ENCODE measurements at places on chromosomes 6 and 20.
A peak's percentile ranks its signal among the peaks of the same experiment; 100 is the strongest.

DNA sequence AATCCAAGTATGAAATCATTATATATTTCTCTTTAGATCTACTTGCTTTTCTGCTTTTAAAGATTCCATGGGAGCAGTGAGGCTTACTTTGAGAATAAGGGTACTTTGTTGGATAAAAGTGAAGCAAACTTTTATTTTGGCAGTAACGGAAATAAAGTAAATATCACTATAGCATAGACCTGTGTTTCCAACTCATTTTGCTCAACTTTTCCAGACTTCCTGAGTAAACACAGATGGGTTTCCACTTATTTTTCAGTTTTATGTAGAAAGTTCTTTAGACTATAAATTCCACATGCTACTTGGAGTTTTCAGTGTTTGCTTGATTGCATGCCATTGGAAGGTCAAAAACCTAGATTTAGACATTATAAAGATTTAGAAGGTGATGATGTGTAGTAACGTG, 6.2 kb downstream of the STX16 start:
- no peak for DNase-seq

GRCh38 chr6:144279484-144280150, 5.5 kb upstream of the UTRN start:
- DNase-seq = no peak

DNA sequence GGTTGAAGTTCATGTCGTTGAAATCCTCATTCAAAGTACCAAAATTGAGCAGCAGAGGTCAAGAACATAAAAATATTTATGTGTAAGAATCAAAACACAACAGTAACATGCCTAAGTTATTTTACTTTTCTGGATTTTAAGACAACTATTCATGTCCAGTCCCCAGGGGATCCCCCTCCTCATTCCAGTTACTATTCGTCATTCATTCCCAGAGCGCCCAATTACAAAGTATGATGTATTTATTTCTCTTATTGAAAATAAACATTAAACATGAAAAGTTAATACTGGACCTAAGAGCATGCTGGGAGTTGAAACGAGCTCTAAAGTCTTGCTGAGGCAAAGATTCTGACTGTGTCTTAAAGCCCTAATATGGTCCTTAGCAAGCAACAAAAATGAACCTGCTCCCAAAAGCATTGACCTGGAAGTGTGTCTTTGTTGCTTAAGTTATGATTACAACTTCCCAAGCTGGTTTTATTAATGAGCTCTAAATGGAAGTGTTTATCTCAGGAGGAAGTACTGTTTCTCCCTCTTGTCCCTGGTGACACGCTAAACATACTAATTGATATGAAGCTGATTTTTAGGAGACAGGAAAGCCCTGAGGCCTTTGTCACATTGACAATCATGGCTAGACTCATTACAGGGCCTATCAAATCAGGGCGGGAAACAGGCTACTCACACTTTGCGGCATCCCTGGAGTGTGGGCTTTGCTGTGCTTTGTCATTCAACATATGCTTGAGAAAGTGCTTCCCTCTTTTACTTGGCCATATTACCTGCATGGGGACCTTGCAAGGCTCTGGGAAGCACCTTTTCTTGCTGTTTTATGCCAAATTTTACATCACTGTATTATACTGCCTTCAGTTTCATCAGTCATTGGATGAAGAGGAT, 192.2 kb upstream of the DTNBP1 start:
- no peak for DNase-seq

DNA sequence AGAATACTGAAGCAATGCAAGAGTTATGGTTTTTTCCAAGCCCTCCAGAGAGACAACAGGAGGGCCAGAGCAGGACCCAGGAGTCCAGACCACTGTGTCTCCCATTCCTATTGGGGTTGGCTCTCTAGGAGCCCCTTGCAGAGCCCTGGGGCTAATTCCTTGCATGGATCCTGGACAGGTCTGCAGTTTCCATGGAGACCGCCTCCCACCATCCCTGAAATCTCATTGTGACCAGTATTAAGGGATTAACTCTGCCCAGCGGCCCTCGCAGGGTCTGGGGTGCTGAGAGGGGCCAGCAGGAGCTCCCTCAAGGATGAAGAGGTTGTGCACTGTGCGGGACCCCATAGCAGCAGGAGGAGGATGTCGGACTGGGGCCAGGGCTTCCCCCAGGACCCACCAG, 34.8 kb downstream of the HNF4A start:
- no peak for DNase-seq

DNA sequence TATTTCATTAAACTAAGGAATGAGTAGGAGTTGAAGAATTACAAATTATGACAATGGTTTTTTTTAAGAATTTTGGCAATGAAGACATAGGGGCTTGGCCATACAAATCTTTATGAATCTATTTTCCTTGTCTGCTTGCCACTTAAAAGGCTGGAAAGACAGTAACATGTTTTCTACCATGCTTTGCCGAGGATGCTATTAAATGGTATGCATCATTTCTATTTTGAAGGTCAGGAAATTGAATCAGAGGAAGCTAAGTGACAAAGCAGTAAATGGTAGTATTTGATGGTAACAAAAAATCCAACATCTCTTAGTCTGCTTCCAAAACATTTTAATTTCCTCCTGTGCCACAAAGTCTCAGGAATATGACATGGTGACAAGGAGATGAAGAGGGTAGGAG, 287.2 kb downstream of the RFPL4B start:
- no peak for DNase-seq

- DNase-seq = no peak
Observed at GRCh38 chr6:117870486-117871242, 36.4 kb upstream of the SLC35F1 start.

GRCh38 chr6:11656491-11656890, 118.9 kb downstream of the TMEM170B start:
- DNase-seq = no peak

GRCh38 chr6:18327626-18328025, 59.5 kb upstream of the RNF144B start:
- DNase-seq = no peak

GRCh38 chr6:62146954-62147853, 138.8 kb downstream of the KHDRBS2 start:
- DNase-seq = no peak

DNA sequence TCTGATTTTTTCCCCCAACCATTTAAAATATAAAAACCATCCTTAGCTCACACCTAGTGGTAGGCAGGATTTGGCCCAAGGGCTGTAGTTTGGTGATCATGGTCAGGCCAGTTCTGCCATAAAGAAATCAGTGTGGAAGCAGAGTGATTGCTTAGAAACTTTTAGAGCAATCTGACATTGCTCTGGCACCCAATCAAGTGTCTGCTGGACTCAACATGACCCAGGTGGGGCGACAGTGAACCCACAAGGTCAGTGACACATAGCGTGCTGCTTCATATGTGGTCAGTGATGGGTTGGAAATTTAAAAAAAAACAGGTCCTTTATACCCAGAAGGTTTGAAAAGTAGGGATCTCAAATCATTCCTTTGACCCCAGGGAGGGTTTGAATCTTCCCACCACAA, 107.9 kb downstream of the BANF2 start:
- DNase-seq = no peak

DNA sequence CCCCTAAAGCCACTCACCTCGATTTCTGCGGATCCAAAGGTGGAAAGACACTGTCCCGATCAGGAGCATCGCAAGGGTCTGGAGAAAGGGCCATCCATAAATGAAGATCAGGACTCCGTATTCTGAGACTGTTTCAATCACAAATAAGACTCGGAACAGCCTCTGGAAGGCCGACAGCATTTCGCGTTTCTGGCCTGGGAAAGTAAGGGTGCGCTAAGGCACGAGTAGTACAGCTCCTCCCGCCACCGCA, 44.6 kb downstream of the DPPA5 start:
- no peak for DNase-seq

GRCh38 chr6:141510803-141511202, 621.9 kb upstream of the GJE1 start:
- no peak for DNase-seq

DNA sequence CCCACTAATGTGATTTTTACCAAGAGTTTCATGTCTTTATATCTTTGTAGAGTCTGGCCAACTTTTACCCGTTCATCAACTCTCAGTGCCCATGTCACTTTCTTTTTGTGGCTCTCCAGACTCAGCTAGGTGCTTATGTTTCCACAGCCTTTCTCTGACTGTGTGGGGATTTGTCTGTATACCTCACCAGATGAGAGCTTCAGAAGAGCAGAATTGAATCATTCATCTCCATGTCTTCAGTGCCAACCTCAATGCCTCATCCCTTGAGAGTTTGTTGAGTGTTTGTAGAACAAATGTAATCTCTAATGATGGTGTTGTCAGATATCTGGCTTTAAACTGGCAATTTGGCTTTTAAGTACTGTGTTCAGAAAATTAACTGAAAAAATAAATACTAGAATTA, 16.8 kb upstream of the CCN2 start:
- DNase-seq = no peak

GRCh38 chr20:44909872-44910689, at the start of gene PABPC1L:
Gene PABPC1L (plus strand): TSS chr20:44910060. CDS start chr20:44910144, 84 bp downstream.
- DNase-seq = no peak

DNA sequence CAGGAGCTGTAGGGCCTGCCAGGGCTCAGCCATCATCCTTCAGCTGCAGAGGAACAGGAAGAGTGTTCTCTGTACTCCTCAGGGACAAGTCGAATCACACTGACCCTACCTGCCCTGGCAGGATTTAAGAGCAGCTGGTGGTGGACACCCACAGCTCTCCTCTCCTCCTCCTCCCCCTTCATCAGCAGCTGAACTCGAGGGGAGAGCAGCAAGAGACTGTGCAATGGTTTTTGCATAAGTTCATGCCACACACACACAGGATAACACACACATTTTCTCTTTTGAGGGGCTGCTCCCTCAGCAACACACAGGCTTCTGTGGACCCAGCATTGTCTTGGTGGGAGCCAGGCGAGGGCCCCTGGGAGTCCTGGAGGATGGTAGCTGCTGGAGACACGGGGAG, at the start of gene CST11:
Gene CST11 (minus strand): TSS at position 101 of the 400 bp plus-strand sequence. CDS start 65 bp downstream, at position 36.
- no peak for DNase-seq

DNA sequence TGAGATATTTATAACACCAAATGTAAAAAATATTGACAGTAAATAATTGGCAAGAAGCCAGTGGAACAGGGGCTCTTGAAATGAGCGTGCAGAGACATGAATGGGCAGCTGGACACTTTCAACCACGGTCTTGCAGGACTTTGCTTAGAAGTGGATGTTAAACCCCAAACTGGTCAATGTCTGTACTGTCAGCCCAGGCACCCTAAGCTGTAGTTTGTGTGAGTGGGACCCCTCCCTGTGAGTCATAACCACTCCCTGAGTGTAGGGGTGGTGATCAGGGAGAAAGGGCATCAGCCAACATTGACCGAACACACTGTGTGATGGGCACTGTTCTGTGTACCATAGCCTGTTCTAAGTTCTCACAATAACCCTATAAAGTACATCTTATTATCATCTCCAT, 108.6 kb downstream of the FIG4 start:
- DNase-seq = no peak

GRCh38 chr6:130098317-130098716, 79.9 kb downstream of the L3MBTL3 start:
- DNase-seq = no peak

DNA sequence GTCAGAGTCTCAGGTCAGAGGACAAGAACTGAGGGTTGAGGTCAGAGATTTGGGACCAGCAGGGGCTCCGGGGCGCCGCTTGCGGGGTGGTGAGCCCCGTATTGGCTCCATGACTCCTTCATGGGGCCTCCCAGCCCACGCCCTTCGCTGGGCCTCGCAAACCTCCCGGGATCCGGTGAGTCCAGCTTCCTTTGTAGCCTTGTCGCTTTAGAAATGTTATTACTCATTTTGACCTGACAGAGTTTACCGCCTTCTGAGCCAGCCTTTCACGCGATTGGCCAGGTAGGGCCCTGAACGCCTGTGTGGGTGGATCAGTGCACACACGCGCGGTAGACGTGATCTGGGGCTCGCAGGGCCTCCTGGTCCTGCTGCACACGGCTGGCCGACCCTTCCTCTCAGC, 181.1 kb downstream of the ERMARD start:
- DNase-seq = no peak

GRCh38 chr6:141956046-141956761, 176.5 kb upstream of the GJE1 start:
- no peak for DNase-seq

DNA sequence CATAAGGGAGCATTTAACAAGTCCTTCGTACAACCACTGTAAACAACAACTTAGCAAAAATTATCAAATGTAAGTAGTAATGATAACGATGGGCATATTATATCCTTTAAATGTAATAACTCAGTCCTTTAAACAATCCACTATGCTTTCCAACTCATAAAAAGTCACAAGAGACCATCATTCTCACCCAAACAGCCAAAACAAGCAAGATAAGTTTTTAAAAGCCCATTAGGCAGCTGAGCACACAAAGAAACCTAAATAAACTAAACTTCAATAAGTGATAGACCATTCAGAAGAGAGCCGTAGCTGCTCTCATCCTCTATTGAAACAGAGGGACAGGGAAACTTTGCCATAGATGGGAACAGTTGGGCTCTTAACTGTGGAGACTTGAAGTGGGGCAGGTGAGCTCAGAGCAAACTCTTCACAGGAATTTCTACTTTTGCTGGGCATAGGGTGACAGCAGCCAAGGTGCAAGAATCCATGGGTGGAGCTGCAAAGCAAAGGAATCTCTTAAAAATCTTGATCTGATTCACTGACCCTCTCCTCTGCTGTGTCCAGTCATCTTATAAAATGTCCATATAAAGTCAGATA, 22.5 kb downstream of the RAB22A start:
- DNase-seq = no peak

- no peak for DNase-seq
Observed at GRCh38 chr6:112281821-112282615, 27.7 kb upstream of the LAMA4 start.

- DNase-seq = no peak
Observed at GRCh38 chr6:43644940-43645612, at the start of gene RSPH9. Gene RSPH9 (plus strand): TSS chr6:43645036. CDS start chr6:43645099, 63 bp downstream.

DNA sequence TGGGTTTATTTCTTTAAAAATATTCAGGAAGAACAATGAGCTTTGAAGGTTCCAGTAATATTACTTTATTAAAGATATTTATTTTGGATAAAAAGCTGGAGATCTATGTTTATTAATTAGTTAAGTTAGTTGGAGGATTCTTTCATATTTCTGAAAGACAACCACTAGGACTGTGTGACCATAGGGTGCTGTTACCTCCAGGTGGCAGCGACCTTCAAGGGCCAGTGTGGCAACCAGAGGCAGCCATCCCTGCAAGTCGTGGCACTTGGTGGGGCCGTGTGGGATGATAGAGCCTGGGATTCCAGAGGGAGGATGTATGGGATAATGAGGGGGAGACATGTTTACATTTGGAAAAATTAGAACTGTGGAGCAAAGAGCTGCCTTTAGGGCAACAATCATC, 95.5 kb upstream of the SCP2D1 start:
- DNase-seq = no peak

GRCh38 chr6:8435845-8436168, 462 bp upstream of the SLC35B3 start:
- no peak for DNase-seq

GRCh38 chr6:101281266-101281665, 112.2 kb upstream of the GRIK2 start:
- no peak for DNase-seq

GRCh38 chr6:7106752-7107577, 796 bp upstream of the RREB1 start:
- peak; percentile 23 for DNase-seq
